Right renal pelvis (tissue), 4 donors: ENCODE measurements at places on chromosomes 2 and 18. TPM values are rescaled to one million over a fixed set of nuclear protein-coding genes. Genes with fewer than 3 reads are reported as not detected.

The KATNAL2 gene
- polyA plus RNA-seq, result 13.2 TPM

The KIF3C gene
- 15.6 TPM for polyA plus RNA-seq

The SCN7A gene
- polyA plus RNA-seq, result 14.0 TPM

The TCF23 gene
- polyA plus RNA-seq, result 0.79 TPM

The FHOD3 gene
- 42.9 TPM for polyA plus RNA-seq

DNA sequence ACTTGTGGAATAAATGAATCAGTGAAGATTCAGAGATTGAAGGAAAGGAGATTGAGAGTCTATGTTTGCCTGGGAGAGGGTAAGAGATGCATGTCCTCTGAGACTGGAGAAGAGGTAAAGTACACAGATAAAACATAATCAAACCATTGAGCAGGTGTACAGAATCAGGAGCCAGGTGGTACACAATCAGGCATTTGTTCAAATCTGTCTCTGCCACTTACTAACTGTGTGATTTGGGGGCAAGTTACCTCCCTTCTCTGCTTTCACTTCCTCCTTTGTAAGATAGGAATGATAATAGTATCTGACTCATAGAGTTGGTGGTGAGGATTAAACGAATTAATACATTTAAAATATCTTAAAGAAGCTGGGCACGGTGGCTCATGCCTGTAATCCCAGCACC, 94.0 kb downstream of the CDK15 start:
- DNase-seq, result no peak

DNA sequence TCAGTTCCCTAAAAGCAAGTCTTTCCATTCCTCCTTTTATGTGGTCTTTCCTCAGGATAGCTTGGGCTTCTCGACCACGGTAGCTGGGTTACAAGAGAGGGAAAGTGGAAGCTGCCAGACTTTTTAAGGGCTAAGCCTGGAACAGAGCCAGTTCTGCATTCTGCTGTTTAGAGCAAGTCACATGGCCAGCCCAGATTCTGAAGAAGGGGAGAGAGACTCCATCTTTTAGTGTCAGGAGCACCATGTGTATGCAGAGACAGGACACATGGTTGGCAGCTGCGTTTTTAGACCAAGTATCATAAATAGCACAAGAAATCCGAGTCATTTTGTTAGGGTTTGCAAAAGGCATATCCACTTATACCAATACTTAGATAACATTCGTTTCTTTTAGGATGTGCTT, 4.7 kb downstream of the HMSD start:
- no peak for DNase-seq

- DNase-seq, result no peak
These were observed 20.4 kb upstream of the LYG2 start for GRCh38 chr2:99275882-99276281.

DNA sequence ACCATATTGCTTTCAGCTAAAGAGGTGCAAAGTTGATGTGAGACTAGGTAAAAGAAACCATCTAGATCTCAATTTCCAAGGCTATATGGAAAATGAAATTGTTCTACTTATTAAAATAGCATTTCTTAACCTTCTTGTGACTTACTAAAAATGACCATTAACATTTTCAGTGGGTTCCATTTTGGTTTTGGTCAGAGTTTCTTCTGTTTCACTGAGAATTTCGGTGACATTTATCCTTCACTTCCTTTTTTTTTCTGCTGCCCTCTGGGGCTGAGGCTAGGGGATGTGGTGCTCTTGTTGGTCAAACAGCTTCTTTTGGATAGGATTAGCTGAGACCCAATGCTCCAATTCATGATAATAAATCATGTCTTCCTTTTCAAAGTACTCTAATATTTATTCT, 44.3 kb upstream of the REL start:
- no peak for DNase-seq

DNA sequence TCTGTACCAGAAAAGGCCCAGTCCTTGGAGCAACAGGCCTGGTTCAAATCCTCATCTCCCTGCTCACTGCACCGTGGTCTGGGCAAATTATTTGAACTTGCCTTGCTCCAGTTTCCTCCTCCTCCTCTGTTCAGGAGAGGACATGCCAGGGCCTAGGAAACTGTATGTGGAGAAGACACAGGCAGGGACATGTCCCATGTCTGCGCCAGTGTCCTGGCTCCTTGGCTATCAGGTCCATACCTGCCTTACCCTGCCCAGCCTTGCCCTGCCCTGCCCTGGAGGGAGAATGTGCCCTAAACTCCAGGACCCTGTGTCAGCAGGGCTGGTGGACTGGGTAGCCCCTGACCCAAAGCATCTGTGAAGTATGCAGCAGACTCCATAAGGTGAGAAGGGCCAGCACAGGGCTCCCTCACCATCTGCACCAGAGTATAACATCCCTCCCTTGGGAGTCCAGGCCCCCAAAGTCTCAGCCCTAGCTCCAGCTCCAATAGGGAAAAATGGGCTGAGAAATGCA, 165.3 kb downstream of the GALNT1 start:
- no peak for DNase-seq

DNA sequence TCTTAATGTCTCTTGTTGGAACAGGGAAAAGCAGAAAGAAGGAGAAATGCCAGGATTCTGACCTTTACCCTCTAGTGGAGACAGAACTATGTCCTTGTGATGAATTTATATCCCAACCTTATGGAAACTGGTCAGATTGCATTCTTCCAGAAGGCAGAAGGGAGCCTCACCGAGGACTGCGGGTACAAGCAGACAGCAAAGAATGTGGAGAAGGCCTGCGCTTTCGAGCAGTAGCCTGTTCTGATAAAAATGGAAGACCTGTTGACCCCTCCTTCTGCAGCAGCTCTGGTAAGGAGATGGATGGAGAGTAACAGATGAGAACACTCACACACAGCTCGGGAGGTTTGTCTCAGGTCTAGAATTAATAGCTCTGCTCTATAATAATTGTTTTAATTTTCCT, 552.7 kb upstream of the HNMT start:
- no peak for DNase-seq

GRCh38 chr18:44680273-44681075, at the start of gene SETBP1:
Gene SETBP1 (plus strand): TSS chr18:44680888. CDS start chr18:44701347, 20,459 bp downstream.
- peak; percentile 77 for DNase-seq

GRCh38 chr2:238987352-238987981, 139.6 kb downstream of the TWIST2 start:
- DNase-seq, result no peak

DNA sequence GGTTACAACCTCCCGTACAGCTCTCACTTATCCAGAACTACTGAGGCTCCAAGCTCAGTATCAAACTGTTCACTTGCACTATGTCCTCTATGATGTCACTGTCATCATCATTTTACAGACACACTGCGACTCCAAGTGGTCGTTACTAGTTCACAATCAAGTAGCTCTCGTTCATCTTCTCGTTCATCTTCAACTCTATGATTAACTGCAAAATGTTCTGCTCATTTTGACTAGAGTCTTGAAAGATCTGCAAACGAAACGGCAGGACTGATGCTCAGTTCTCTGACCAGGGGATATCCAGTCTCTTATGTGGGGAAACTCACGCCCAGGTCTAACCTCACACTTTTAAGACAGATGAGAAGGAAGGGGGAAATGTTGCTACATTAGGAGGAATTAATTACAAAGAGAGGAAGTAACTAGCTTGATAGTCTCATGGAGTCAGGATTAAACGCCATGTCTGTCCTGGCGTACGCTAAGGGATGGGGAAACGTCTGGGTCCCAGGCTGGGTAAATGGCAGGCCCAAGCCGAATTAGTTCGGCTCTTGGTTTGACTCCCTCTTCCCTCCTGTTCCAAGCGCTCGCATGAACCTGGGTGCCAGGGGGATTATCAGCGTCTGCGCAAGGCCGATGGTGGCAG, 794 bp upstream of the CHCHD5 start:
- no peak for DNase-seq

- no peak for DNase-seq
These were observed 688 bp downstream of the MAPRE2 start for GRCh38 chr18:35041815-35042387.

GRCh38 chr18:54888933-54889332, 60.7 kb downstream of the RAB27B start:
- DNase-seq, result no peak

GRCh38 chr18:9101730-9102507, 580 bp upstream of the NDUFV2 start:
- peak; percentile 16 for DNase-seq

DNA sequence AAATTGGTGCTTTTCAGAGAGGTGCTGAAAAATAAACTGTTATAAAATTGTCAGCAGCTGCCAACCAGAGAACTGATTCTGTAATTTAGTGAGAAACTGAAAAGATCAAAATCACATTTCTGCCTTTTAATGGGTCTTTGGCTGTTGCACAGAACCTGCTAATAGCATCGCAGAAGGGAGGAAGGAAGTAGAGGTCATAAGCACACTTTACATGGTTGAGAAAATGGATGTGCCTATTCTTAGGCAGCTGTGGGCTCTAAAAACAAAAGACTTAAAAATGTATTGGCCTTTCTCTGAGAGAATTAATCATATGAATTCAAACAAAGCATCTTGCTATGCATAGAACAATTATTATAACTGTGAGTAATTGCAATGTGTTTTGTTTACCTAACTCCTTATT, 1186.9 kb downstream of the DSC3 start:
- no peak for DNase-seq

- no peak for DNase-seq
These were observed 274.2 kb upstream of the NCKAP5 start for GRCh38 chr2:133842446-133842845.

GRCh38 chr2:108940156-108940555, 48.9 kb downstream of the EDAR start:
- DNase-seq, result no peak
